ENCODE measurements at places on chromosomes 2 and 18.
A peak's percentile ranks its signal among the peaks of the same experiment; 100 is the strongest.

- no peak for DNase-seq
Observed at GRCh38 chr2:66843847-66844246, 408.9 kb downstream of the MEIS1 start.

DNA sequence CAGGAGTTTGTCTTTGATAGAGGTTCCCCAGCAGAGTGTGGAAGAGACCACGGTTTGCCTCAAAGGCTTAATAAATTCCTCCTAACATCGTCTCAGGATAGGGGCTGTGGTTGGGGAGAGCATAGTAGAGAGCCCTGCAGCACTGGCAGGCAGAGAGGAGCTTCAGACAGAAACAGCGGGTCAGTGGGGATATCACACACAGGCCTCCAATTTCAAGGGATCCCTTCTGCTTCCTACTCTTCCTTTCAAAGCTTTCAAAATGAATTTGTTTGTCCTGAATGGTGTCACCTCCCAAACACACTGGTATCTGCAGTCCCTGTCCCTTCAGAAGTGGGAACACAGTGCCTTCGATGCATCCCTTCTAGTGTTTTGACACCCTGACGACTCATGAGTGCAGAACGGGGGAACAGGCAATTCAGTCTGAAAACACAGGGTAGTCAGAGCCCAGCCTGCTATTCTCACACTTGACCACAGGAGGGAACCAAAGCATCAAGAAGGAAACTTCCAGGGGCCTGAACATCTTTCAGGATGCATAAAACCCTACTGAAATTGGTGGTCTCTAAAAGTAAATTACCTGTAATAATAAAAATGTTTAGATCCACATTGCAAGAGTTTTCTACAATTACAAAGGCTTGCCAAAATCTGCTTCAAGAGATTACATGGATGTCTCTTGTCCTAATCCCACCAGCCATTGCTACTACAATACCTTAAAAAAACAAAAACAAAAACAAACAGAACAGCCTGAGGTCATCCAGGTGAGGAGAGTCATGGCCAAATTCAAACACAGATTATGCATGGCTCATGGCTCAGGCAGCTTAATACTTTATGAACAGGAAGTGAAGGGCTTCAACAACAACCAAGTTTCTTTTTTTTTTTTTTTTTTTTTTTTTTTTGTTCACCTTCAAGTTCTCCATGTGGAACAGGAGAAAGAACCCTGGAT, 49.8 kb downstream of the SLC14A2 start:
- DNase-seq: peak; percentile 64

DNA sequence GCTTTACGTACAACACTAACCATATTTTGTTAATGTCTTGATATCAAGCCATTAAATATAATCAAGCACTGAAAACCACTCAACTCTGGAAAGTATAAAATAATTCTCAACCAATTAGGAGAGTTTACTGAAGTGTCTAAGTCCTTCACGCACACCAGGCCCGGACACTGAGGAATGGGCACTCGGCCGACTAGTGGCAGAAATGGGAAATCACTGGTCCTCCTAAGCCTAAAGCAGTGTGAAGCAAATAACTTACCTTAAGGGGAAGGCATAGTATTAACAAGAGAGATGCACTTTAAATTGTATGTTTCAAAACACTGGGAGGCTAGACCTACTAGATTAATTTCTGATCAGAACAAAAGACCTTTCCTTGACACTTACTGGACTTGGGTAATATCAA, 45.7 kb downstream of the FAM210A start:
- no peak for DNase-seq

- no peak for DNase-seq
Observed at GRCh38 chr2:144595686-144596072, 75.8 kb upstream of the ZEB2 start.

- DNase-seq: no peak
Observed at GRCh38 chr2:101187131-101187530, 35.9 kb upstream of the TBC1D8 start.

Data from T-helper 1 cell (primary cell).